ENCODE measurements at places on chromosomes 6 and 20.

- no peak for DNase-seq
These were observed 176.3 kb downstream of the TBXT start for GRCh38 chr6:165991341-165991740.

DNA sequence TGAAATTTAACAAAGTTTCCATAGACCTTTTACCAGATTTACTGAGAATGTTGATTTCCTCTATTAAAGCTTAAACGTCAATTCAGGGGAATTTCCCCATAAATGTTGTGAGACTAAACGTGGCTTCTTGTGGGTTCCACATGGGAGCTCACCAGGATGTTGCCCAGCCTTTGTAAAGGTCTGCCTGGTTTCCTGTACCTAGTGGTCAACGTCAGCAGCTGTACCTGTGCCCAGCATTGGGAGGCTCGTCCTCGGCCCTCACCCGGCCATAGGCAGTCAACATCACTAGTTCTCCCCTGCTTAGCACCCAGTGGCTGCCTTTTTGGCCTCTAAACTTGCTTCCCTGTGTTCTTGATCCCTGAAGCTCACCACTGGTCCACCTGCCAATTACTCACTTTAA is 22.1 kb upstream of the CD83 start:
- no peak for DNase-seq

GRCh38 chr6:146770275-146770964 is 171.6 kb downstream of the ADGB start:
- no peak for DNase-seq

GRCh38 chr20:64164123-64164836 is at the start of gene MYT1:
TSS of gene MYT1 (plus strand) at chr20:64164452. CDS start at chr20:64198862, 34,410 bp downstream.
- DNase-seq: no peak

DNA sequence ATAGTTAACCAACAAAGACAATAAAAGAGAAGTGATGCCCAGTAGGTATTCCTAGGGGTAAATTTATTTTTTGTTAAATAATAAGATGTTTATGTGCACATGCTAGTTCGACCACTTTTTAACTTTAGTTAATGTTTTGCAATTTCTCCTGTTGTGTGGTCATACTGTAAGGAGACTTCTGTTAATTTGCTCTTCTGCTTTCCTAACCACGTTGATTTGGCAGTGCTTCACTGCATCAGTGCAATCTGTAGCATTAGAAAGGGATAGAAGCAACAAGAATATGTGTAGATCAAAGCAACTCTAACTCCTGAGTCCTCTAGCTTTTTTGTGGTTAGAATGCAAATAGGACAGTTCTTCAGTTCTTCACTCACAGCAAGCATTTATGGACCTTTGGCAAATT is 13.9 kb downstream of the MYB start:
- DNase-seq: no peak

- DNase-seq: no peak
These were observed 323.1 kb upstream of the SLC35B3 start for GRCh38 chr6:8758412-8758811.

- DNase-seq: no peak
These were observed 33.0 kb downstream of the YTHDF1 start for GRCh38 chr20:63182946-63183415.

GRCh38 chr6:169806701-169807100 is 55.3 kb downstream of the ERMARD start:
- DNase-seq: no peak

DNA sequence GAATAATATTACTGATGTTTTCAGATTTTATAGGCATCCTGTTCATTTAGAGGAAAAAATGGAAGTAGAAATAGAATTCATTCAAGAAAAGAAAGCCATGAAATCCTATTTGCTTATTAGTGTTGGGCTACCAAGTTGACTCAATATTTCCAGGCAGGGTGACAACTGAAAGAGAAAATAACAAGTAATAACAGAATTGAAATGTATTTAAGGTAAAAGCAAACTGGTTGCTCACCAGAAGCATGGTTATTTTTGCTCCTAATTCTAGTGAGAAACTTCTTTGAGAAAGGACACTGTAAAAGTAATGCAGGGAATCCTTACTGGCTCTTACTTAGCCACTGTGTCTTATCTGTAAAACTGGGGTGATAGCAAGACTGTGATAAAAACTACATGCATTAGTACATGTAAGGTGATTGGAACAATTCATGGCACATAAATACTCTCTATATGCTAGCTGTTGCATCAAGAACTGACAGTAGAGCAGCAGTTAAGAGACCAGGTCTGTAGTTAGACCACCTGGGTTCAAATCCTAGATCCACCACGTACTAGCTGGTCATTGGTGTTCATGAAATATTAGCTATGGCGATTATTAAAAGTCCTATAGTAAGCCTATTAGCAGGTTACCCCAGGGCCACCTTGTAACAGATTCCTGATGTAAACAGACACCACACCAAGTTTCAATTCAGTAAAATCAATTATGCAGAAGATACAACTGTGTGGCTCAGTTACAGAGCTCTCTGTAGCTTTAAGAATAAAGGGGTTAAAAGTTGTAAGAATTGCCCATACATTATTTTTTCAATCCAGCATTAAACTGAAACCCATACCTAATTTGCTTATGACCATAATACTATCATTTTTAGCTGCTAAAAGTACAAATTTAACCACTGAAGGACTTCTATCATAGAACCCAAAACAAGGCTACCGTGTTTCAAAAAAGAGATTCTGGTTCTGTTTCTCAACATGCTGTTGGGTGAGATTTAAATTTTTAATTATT is 159.2 kb upstream of the COL21A1 start:
- no peak for DNase-seq

- DNase-seq: no peak
These were observed 280.4 kb upstream of the TAB2 start for GRCh38 chr6:149037051-149037671.

DNA sequence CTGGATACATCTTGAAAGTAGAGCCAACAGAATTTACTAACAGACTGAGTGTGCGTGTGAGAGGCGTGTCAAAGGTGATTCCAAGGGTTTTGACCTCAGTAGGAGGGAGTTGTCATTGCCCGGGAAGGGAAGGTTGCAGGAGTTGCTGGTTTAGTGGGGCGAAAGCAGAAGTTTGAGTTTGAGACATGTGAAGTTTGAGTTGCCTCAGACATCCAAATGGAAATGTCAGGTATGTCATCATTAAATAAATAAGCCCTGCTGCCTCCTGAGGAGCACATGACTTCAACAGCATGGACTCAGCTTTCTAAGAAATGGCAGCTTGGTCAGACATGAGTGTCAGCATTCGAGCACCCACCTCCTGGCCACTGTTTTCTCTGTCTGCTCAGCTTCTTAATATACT is 26.6 kb upstream of the TGM2 start:
- DNase-seq: no peak

- no peak for DNase-seq
These were observed 13.2 kb upstream of the ATXN1 start for GRCh38 chr6:16774437-16774836.

DNA sequence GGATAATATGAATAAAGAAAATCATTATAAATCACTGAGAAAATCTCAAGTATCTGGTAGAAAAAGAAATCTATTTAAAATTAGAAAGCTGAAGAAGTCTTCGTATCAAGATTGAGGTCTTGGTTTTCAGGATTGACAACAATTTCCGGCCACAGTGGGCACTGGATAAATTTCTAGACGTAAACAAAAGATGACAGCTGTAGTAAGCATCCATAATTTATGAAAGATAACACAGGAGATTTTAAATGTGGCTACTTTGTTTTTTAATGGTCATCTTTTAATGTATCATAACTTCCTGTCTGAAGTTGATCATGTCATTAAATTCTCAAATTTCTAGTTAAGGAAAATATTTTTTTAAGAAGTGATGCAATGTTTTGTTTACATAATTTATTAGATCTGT is 444.2 kb downstream of the HTR1B start:
- DNase-seq: no peak

DNA sequence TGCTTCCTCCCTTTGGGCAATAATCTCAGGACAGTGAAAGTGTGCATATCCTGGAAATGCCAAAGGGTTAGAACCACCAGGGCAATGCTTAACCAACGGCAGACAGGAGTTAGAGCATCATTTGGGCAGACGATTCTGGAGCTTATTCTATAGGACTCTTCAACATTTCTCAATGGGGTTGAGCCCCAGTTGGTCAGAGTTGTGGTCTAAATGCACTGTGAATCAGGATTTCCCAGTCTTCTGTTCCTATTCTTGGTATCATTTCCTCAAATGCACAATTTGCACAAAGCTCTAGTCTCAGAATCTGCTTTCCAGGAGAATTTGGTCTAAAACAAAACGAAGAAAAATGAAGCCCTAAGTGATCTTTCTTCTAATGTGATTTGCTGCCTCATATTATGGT is 389.6 kb upstream of the JAG1 start:
- no peak for DNase-seq

DNA sequence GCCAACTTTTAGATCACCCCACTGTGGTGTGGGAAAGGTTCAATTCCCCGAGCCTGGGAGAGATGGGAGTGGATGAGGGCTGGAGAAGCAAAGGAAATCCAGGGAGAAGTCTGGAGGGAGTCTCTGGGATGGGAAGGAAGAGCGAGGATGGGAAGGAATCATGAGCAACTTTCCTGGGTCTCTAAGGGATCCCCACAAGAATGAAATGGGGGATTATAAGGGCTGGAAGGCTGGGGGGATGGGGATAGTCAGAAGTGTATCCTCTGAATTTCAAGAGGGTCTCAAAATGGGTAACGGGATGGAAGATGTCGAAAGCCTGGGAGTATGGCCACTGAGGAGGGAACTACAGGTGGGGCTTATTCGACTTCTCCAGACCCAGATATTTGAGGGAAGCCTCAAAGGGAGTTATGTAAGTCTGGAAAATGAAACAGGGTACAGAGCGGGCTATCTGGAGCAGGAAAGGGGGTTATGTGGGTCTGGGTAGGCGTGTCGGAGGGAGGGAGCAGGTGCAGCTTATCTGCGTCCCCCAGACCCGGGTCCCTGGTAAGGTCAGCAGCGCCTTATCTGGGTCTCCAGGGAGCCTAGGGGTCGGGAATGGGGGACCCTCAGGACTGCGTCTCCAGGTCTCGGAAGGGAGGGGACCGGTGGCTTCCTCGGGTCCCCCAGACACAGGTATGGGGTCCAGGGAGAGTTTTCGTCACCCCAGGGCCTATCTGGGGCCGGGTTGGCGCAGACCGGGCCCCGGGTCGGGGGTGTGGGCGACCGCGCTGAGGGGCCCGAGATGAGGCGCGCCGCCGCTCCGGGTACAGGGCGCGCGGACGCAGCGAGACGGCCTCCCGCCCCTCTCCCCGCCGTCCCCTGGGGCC is 550 bp downstream of the PLAGL2 start:
- DNase-seq: peak; percentile 16

DNA sequence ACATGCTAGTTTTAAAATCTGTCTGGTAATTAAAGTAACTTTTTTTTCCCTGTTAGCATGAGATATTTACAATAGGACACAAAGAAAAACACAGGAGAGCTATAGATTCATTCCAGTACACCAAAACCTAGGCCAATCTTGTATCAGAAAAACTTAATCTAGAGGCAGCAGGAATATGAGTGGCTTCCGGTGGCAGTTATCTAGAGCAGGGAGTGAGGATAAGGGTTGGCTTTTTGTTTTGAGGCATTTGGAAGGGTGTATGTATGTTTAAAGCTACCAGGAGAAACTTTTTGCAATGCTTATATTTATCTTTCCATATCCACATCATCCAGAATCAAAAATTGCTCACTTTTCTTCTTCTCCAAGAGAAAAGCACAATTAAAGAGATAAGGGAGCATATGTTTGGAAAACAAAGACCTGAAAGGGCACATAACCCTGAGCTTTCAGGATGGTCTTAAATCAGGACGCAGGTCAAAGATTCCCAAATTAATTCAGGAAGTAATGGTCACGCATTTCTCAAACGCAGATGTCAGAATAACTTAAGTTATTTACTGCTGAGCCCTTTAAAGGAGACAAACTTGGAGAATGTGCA is 13.1 kb downstream of the TFAP2A start:
- no peak for DNase-seq

- DNase-seq: no peak
These were observed 11.2 kb downstream of the SLC24A3 start for GRCh38 chr20:19223640-19224039.

GRCh38 chr20:48817367-48818030 is 10.3 kb downstream of the PREX1 start:
- no peak for DNase-seq

DNA sequence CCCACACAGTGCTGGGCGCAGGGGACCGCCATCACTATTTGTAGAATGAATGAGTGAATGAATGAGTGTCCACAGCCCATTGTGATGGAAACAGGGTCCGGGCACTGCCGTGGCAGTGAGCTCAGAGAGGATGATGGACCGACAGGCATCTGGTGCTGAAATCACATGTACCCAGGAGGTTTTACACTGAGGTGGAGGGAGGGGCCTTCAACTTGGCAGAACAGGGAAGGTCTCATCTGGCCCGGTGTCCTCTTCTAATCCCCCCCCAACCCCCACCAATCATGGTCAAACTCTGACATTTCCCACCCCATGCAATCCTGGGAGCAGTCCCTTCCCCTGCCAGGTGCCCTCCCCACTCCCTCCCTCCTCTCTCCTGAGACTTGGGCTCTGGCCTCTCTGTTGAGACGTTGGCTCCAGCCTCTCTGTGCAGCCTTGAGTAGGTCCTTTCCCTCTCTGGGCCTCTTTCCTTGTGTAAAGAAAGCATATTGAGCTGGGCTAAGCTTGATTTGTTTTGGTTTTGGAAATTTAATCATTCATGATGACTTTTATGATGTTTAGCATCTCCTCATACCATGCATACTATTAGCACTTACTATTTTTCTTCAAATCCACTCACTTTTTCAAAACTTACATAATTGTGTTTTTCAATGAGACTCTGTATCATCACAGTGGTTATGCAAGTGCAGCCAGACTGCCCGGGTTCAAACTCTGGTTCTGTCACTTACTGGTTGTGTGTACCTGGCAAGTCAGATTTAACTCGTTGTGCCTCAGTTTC is 10.8 kb downstream of the KIAA1755 start:
- DNase-seq: no peak

DNA sequence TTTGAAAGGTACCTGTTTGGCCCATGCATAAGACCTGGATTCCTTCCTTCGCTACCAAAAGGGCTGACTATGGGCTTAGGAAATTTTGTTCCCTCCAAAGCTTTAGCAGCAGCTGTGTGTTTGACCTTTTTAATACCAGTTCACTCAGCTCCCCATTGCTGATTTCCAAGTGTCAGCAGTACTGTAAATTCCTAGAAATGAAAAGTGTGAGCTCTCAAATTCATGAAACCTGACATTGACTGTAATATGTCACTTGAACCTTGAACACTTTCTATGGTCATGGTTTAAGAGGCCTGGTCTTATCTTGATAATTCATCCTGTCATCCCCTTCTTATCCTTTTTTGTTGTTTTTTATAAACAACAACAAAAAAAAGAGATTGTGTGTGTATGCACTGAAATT is 31.7 kb downstream of the STAU1 start:
- no peak for DNase-seq

- peak; percentile 47 for DNase-seq
These were observed 12.7 kb upstream of the BAK1 start for GRCh38 chr6:33592595-33593413.

DNA sequence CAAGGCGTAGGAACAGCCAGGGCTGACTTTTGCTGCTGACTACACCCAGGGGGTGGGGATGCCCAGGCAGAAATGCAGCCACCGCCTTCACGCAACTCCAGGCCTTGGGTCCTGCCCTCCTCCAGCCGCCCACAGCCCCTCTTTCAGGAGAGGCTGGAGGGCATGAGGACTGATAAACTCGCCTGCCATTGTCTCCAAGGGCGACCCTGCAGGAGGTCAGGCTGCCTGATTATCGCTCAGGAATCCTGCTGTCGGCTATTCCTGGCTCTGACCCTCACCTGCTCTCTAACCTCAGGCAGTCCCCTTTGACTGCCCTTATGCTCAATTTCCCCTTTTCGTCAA is 62.0 kb upstream of the HDDC2 start:
- DNase-seq: no peak

- DNase-seq: no peak
These were observed 34.5 kb upstream of the FAM184A start for GRCh38 chr6:119112812-119113530.
